CD4-positive, alpha-beta memory T cell (primary cell): ENCODE measurements at places on chromosomes 2 and 18. TPM values are rescaled to one million over a fixed set of nuclear protein-coding genes. Genes with fewer than 3 reads are reported as not detected.

GALNT3 gene
- total RNA-seq, result 3.0 TPM

LONRF2 gene
- total RNA-seq, result 0.06 TPM

TTR gene
- total RNA-seq, result not detected

SLC5A7 gene
- not detected for total RNA-seq

NT5DC4 gene
- total RNA-seq, result not detected

ABHD1 gene
- 2.1 TPM for total RNA-seq

AMER3 gene
- not detected for total RNA-seq

DOK6 gene
- total RNA-seq, result not detected

UBR3 gene
- total RNA-seq, result 43.5 TPM

ZNF892 gene
- 4.7 TPM for total RNA-seq

FBXO15 gene
- 2.6 TPM for total RNA-seq

CCDC148 gene
- not detected for total RNA-seq

ANKRD53 gene
- total RNA-seq, result not detected

DNA sequence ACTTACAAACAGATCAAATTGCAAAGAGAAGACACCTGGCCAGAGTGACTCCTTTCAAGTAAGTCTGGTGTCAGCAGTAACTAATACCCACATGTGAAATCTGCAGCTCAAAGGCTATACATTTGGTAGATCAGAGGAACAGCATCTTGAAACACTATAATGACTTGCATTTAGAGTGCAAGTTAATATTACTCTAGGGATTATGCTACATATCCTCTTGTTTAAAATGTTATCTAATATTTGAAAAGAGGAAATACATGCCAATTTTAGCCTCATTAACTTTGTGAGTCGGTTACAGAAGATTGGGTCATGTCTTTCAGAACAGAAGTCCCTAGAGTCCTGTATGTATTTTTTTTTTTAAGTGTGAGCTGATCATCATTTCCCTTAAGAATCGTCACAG, 15.2 kb downstream of the LANCL1 start:
- no peak for DNase-seq

DNA sequence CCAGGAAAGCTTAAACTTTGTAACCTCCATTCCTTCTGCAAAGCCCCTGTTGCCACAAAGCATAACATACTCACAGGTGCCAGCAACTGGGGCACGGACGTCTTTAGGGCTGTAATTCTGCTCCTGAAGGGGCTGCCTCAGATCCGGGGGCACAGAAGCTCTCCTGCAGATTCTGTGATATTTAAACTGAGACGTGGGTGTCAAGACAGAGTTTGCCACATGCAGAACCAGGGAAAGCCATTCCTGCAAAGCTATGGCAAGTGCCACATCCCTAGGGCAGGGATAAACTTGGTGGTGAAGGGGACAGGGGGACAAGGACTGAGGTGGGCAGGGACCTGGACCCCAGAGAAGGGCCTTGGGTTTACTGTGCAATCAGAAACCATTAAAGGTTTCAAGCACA, 247.2 kb downstream of the EIPR1 start:
- DNase-seq, result no peak

- no peak for DNase-seq
Measured at GRCh38 chr18:64219517-64219916, 70.6 kb upstream of the LINC00305 start.

DNA sequence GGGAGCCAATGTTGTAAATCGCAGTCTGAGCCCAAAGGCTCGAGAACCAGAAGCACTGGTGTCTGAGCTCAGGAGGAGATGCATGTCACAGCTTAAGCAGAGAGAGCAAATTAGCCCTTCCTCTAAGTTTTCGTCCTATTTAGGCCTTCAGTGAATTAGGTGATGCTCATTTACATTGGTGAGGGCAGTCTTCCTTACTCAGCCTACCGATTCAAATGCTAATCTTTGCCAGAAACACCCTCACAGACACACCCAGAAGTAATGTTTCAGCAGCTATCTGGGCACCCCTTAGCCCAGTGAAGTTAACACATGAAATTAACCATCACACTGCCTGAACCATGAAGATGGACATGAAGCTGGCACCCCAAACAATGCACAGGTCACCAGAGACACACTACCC, 385.1 kb downstream of the STK39 start:
- DNase-seq, result no peak

- no peak for DNase-seq
Measured at GRCh38 chr2:224723586-224724217, 7.5 kb upstream of the CCDC195 start.

DNA sequence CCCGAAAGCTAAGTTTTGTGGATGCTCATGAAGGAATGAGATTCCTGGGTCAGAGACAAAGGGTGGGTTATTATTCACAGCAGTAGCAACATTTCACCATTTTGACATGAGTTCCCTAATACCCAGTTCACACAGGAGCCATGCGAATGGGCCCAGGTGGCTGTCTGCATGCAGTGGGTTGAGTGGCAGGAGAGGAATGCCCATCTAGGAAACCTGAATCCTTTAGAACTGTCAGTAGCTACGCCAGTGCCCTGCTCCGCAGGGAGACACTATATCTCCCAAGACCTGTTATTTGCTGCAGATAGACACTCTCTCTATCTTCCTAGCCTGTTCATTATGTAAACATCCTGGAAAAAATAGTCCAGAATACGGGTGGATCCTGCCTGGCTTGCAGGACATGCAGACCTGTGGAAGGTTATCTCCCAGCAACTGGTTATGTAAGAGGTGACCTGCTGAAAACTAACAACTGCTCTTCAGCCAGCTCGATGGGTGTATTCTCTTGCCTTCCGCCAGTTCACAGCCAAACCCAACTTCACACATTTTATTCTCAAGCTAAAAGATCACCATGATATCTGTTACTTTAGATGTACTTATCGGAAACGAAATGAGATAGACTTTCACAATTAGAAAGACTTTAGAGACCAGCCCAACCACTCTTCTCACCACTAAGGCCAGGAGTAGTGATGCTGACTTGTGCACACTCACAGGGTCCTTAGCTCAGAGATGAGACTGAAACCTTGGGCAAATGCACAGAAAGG, 59.1 kb downstream of the MBP start:
- peak; percentile 53 for DNase-seq

DNA sequence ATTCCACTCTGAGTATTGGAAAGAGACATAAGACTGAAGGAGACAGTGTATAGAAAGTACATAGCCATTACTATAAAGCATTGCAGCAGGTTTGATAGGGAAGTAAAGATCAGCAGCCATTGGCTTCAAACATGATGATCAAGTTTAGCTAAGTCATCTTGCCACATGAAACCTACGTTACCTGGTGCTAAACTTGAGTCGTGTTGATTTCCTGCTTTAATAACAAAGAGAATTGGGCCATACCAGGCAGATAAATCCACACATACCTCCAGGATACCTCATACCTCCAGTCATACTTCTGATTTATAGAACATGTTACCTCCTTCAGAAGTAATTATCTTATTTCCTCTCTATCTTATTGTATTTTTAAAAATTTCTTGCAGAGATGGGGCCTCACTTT, 10.3 kb upstream of the KYNU start:
- no peak for DNase-seq

DNA sequence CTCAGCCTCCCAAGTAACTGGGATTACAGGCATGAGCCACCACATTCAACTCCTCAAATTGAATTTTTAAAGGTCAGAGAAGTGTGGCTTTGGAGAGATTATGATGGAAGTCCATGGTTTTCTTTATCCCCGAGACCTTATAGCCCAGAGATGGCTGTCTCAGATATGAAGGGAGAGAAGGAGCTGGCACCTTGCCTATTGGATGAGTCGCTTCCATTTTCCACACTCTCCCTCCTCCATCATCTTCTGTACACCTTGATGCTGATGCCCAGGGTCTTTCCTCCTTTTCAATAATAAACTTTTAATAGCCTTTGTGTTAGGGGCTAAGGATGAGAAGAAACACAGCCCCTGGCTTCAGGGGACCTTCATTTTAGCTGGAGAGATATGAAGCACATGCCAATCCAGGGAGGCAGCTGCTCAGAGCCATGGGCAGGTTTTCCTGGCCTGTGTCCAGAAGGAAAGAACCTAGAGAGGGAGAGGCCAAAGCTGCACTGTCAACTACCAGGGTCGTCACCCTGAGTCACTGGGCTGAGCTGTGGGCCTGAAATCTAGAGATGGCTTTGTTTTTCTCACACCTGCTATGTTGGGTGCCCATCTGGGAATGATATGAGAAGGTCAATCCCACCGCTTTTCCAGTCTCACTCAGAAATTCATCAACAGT, 146.0 kb upstream of the SERTAD2 start:
- no peak for DNase-seq

DNA sequence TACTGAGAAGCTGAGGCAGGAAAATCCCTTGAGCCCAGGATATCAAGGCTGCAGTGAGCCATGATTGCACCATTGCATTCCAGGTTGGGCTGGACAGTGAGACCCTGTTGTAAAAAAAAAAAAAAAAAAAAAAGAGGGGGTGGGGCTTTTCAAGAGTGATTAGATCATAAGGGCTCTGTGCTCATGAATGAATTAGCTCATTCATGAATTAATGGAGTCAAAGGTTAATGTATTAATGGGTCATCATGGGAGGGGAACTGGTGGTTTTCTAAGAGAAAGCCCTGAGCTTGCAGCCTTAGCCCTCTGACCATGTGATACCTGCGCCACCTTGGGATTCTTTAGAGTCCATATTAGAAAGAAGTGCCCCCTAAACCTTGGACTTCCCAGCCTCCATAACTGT, 4.5 kb downstream of the SLC19A3 start:
- no peak for DNase-seq

DNA sequence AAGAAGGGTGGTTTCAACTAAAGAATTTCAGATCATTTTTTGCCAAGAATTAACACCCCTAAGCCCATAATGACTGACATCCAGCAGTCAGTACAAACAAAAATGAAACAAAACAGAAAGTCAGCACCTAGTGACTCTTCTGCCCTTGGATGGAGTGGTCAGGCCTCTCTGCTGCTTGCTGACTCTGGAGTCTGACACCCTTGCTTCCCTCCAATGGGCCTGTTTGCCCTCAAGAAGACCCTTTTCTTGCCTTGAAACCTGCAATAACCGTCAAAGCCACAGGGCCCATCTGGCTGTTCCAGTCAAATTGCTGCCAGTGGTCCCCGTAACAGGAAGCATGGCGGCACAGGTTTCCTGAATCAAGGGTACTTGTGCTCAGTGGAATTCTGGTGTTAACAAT, 27.2 kb upstream of the CYTIP start:
- DNase-seq, result no peak

- no peak for DNase-seq
Measured at GRCh38 chr2:233044974-233045605, 12.6 kb downstream of the NEU2 start.

- DNase-seq, result no peak
Measured at GRCh38 chr2:141015341-141016047, 1115.3 kb downstream of the LRP1B start.

DNA sequence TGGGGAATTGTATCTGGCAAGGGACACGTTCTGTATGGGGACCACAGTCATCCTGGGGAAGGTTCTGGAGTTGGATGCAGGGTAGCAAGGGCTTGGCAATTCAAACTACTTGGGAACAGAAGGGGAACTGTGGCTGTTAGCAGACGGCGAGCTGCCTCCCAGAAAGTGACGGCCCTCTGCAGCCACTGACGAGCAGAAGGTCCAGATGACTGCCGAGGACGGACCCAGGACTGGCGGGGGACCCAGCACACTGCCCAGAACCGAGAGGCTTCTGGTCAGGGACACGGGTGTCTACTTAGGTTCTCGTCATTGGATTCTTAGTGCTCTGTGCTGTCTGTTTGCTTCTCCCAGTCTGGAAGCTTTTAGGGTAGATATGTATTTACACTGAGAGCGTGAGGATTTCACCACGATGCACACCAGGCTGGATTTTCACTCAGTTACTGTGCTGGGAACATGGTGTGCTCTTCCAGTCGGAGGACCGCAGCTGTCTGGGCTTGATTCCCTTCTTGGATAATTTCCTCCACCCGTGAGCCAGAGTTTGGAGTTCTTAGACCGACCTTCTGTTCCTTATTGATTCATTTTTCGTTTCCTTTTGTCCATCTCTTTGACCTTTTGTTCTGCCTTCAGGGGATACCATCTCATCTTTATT, 13.4 kb downstream of the GPR35 start:
- no peak for DNase-seq

- no peak for DNase-seq
Measured at GRCh38 chr2:61702088-61702467, 151.8 kb downstream of the FAM161A start.

DNA sequence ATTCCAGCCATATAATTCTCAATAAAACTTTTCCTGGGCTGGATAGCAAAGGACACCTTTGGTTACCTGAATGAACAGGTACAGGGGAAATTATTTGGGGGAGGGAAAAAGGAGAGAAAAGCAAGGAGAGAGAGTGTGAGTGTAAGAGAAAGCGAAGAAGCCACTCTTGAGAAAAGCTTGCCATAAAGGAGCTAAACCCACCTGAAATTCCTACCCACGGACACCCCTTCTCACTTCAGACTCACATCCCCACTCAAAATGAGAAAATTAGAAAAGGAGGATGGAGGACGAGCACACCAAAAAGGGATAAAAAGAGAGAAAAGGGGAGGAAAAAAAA, 354 bp downstream of the ZEB2 start:
- no peak for DNase-seq

DNA sequence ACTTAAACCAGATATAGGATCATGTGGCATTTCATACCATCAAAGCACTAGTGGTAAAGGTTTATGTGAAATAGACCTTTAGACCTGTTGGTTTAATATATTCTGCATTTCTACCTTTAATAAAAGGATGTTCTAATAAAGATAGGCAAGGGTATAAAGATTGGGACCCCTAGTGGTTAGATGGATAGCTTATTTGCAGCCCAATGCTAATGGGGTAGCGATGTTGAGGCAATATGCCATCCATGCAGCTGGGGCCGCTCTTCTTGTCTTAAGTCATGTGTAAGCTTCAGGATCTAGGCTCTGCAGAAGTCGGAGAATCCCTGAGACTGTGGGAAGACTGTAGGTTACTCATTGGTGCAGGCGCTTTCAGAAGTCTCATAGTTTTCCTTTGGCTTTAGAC, 114.9 kb downstream of the ICOS start:
- DNase-seq, result peak; percentile 30

DNA sequence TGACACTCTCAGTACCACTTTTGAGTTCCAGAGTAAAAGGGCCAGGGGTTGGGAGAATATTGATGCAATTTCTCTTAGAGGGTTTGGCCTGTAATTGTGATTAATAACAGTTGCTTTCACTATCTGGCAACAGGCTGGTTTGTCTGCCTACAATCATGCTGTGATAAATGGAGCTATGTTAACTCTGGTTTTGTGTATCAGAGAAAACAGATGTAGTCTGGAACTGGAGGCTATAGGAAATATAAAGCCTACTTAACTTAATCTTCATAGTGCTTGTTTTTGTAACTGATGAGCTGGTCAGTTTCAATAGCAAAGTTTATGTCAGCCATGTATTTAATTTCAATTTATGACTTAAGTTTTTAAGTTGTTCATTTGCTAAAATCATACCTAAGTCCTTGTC, 138.0 kb downstream of the AGPS start:
- DNase-seq, result no peak

DNA sequence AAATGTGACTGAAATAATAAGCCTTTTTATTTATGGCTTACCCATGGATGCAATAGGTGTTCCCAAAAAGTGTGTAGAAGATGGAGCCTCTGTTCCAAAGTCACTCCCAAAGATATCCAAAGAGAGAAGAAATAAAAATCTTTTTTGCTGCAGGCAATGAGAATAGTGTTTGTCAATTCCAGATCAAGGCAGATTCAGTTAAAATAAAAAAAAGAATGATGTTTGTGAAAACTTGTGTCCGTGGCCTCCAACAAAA, 43.9 kb downstream of the COMMD1 start:
- DNase-seq, result no peak

- DNase-seq, result no peak
Measured at GRCh38 chr18:31252522-31252921, 65.4 kb upstream of the DSG1 start.

- DNase-seq, result no peak
Measured at GRCh38 chr2:150617351-150617978, 130.0 kb upstream of the RND3 start.
